ENCODE measurements at places on chromosomes 1 and 21.

DNA sequence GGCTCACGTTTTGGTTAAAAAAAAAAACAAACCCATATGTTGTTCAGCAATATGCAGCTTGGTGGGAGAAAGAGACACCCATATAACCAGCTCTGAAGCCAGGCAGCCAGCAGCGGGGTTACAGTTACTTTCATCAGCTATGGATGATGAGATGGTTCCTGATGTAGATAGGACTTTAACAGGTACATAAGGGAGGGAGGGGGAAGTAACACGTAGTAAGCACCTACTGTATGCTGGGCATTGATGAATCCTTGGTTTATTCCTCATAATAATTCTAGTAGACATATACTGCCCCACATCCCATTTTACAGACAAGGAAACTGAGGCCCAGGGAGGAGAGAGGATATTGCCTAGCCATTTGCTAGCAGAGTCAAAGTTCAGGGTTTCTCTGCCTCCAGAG, 2.0 kb downstream of the SLC1A7 start:
- DNase-seq = no peak

- no peak for DNase-seq
These were observed 43.7 kb downstream of the INTS7 start for GRCh38 chr1:211991695-211992094.

- no peak for DNase-seq
These were observed 194.1 kb upstream of the RUNX1 start for GRCh38 chr21:35243171-35243570.

DNA sequence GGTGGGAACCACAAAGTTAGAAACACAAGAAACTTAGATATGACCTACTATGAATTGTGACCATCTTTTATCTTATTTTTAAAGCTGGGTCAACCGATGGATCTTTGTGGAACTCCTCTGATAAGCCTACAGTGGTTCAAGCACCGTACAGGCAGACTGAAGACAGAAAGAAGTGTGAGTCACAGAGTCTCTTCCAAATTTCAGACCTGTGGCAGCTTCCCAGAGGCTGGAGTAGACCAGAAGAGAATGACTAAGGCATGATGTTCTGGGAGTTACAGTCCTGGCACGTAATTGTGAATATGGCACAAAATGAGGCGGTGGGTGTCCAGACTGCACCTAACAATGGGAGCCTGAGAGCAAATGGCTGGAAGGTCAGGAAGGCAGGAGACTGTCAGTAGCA, 70.0 kb downstream of the LMO4 start:
- no peak for DNase-seq

- no peak for DNase-seq
These were observed 40.6 kb downstream of the ERI3 start for GRCh38 chr1:44314452-44314851.

GRCh38 chr1:92970990-92971689, 9.9 kb upstream of the DIPK1A start:
- no peak for DNase-seq

DNA sequence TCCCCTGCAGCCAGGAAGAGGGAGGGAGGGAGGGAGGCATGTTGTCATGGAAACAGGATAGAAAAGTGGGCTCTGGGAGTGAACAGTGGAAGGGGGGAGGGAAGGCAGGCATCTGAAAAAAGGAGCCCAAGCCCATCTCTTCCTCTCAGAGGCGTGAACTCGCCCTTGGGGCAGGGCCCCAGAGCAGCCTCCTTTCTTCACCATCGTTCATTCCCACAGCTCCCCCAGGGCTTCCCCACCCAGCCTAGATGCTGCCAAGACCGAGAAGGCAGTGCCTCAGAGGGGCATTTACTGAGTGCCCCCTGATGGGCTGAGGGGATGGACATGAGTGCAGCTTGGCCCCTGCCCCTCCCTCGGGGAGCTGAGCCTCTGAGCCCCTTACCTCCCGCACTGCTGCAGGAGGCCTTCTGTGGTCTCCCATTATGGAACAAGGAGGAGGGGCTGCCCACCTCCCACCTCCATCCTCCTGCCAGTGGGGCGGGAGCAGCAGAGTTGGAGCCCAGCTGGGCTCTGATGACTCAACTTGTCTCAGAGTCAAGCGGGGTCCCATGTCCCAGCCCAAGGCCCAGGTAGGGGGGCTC, 39.1 kb upstream of the KIF21B start:
- no peak for DNase-seq

GRCh38 chr1:18384059-18384458, 96.7 kb upstream of the KLHDC7A start:
- no peak for DNase-seq

- no peak for DNase-seq
These were observed 187.0 kb upstream of the ESRRG start for GRCh38 chr1:216910081-216910840.

GRCh38 chr21:44020551-44020950, 8.4 kb downstream of the TRAPPC10 start:
- DNase-seq = no peak

DNA sequence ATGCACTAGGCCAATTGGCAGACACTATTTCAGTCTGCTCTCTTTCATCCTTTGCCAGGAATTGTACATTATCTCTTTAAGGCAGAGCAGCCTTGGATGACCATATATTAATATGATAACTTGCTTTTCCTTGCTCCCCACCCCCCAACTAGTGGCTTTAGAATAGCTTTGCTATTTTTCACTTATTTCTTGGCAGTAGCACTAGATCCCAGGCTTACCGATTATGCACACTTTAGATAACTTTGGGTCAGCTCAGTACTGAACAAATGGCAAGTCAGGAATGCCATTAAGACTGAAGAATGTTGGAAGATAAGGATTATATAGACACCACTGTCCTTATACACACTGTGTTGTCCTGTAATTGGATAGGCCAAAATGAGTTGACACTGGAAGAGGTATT, 146.4 kb downstream of the FGGY start:
- DNase-seq = no peak

GRCh38 chr1:209546390-209547085, 37.0 kb upstream of the CAMK1G start:
- DNase-seq = no peak

GRCh38 chr1:203764105-203765028, 616 bp upstream of the LAX1 start:
- DNase-seq = no peak

Measured in GM12892 (cell line).